Neural cell (in vitro differentiated cells): ENCODE measurements at places on chromosomes 7 and 10. TPM values are rescaled to one million over a fixed set of nuclear protein-coding genes. Genes with fewer than 3 reads are reported as not detected.

The TAF3 gene
- 1.4 and 2.0 TPM in 2 replicates for polyA plus RNA-seq

The EGFR gene
- polyA plus RNA-seq: 0.02 and 0.22 TPM in 2 replicates

The COL17A1 gene
- not detected in 2 replicates for polyA plus RNA-seq

The AGAP4 gene
- 37.8 and 44.1 TPM in 2 replicates for polyA plus RNA-seq

The OR6B1 gene
- not detected in 2 replicates for polyA plus RNA-seq

The GBX1 gene
- not detected in 2 replicates for polyA plus RNA-seq

The DGKB gene
- polyA plus RNA-seq: 0.20 and 0.76 TPM in 2 replicates
